ENCODE measurements at places on chromosomes 7 and 10.
A peak's percentile ranks its signal among the peaks of the same experiment; 100 is the strongest.

GRCh38 chr10:20427821-20428220 lies 469.3 kb downstream of the NEBL start:
- no peak for DNase-seq

DNA sequence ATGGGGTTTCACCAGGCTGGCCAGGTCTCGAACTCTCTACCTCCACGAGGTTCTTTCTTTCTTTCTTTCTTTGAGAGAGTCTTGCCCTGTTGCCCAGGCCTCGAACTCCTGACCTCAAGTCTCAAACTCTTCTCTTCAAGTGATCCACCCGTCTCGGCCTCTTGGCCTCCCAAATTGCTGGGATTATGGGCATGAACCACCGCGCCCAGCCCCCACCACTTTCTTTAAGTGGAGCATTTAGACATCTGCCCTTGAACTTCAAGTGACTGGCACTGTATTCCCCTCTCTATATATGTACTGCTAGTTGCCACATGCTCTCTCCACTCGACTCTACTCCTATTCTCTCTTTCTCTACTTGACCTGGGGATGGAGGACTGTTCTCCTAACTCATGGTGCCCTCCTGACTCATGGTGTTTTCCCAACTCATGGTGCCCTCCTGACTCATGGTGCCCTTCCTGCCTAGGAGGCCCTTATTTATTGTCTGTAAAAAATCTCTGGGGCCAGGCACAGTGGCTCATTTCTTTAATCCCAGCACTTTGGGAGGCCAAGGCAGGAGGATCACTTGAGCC lies 19.3 kb upstream of the ACHE start:
- DNase-seq: no peak

DNA sequence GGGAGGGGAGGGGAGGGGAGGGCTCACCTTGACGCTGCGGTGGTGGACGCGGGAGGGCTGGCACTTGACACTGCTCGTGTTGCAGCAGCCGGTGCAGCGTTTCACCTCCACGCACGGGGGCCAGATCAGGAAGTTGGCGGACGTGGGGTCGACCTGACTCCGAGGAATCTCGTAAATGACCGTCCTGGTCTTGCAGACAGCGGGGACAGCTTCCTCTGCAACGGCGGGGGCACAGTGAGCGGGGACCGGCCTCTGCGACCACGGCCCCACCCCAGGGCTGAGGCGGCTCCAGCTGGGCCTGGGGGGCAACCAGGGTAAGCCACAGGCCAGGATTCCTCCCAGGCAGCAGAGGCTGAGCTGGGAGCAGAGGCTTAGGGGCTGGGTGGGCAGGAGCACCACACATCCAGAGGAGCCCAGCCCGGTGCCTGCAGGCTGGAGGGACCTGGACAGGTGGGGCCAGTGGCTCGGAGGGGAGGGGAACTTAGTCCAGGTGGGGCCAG lies 8.8 kb downstream of the PDGFA start:
- DNase-seq: no peak

- no peak for DNase-seq
Measured at GRCh38 chr7:12601302-12601869, 30.9 kb downstream of the SCIN start.

GRCh38 chr10:28632584-28632945 lies 44.8 kb upstream of the BAMBI start:
- DNase-seq: no peak

DNA sequence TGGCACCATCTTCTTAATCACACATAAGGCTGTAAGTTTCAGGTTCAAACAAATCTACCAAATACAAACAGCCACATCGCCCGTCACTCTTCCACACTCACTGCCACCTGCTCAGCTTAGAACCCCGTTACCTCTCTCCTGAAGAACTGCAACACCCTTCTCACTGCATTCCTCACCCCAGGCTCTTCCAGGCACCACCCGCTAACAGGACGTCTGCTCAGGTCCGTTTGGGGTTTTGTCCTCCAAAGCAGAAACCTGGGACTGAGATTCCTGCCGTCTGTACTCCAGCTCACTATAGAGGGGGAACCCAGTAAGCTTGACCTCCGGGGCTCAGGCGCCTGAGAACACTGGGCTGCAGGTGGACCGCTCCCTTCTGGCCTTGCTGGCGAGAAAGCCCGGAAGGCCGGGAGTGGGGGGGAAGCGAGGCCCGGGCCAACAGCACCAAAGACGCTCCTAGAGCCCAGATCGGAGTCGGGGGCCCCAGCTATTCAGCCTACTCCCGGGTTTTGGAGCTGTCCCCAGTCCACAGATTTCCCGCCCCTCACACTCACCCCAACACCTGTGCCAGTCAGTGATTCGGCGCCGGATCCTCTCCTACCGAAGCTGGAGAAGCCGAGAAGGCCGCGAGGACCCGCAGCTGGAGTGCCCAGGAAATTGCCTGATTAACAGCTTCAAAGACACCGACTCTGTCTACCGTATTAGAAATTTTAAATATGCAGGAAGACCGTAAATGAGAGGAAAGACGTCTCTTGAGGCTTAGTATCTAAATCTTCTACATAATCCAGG lies at the start of gene AP3M1:
AP3M1 (minus strand) TSS at position 625 of the 786 bp plus-strand sequence. CDS start 12,449 bp downstream, outside the sequence.
- DNase-seq: no peak

DNA sequence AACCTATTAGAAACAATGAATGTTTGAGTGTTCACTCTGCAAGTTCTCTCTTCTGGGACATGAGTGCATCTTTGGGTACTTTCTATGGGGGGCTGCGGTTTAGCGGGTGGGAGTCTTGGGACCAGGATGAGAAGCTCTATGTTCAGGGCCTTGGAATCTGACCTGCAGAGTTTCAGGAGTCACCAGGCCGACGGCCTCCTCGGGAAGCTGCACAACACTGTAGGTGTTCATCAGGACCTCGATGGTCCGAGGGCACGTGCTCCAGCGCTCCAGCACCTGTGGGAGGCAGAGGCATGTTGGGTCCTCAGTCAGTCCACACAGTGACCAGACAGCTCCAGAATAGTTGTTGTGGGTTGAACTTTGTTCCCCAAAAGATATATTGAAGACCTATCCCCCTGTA lies 8.9 kb upstream of the GBX1 start:
- no peak for DNase-seq

- no peak for DNase-seq
Measured at GRCh38 chr10:90417029-90417428, 440.8 kb downstream of the HTR7 start.

DNA sequence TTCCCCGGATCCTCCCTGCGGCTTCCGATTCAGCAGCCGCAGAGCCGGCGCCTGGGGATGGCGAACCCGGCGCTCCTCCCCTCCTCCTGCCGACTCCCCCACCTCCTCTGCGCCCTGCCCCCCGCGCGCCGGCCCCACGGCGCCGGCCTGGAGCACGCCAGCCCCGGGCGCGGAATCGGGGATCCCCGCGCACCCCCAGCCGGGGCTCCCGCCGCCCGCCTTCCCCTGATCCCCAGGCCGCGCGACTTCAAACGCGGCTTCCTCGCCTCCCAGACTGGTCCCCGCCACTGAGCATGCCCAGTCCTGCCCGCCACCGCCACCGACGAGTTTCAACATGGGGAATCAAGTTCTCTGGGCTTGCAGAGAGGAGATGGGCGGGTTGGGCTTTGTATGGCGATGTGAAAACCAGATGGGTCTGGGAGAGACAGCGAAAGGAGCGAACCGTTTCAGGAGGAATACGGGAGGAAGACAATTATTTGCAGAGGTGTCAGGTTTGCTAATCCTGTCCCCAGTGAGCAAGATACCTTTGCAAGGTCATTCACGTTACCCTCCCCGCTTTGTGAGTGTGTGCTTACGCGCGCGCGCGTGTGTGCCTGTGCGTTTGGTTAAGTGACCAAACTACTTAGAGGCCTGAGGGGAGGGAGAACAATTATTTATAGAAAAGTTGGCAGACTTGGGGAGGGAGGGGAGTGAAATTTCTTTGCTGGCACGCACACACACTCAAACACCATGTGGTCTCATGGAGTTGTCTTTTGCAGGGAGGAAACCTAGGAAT lies at the start of gene PANK1:
PANK1 (minus strand) TSS at position 276 of the 775 bp plus-strand sequence. CDS start 351 bp downstream, outside the sequence.
- DNase-seq: peak; percentile 53

DNA sequence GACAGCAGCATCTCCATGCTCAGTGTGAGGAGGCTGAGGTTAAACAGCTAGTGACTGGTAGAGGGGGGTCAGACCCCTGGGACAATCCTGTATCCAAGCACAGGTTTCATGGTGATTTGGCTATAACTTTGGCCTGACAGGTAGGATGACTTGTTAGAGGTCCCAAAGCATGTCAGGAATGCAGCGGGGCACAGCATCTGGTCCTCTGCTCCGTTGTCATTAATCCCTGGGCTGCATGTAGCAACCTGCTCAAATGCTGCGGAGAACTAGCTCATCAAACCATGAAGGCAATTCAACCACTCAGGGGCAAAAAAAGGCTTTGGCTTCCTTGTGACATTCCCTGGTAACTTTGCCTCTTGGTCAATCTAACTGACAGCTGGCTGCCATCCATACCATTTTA lies 26.8 kb downstream of the WNT2 start:
- DNase-seq: no peak

- DNase-seq: no peak
Measured at GRCh38 chr10:846126-846685, 85.3 kb downstream of the LARP4B start.

DNA sequence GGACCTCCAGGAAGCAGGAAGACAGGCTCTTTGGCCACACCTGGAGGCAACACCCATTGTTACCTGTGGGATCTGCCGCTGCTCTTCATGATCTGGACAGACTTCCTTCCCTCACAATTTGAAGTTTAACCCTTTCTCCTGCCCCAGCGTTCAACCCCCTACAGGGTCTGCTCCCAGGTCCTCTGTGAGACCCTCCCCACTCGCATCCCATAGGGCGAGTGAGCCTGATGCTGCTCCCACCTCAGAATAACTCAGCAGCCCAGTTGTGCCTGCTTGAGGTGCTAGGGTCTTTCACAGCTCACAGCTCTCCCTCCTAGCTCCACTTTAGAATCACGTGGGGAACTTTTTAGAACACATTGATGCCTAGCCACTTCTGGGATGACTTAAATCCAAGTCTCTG lies 61.8 kb upstream of the C10orf90 start:
- no peak for DNase-seq

GRCh38 chr10:34299105-34299611 lies 515.9 kb downstream of the PARD3 start:
- DNase-seq: no peak

DNA sequence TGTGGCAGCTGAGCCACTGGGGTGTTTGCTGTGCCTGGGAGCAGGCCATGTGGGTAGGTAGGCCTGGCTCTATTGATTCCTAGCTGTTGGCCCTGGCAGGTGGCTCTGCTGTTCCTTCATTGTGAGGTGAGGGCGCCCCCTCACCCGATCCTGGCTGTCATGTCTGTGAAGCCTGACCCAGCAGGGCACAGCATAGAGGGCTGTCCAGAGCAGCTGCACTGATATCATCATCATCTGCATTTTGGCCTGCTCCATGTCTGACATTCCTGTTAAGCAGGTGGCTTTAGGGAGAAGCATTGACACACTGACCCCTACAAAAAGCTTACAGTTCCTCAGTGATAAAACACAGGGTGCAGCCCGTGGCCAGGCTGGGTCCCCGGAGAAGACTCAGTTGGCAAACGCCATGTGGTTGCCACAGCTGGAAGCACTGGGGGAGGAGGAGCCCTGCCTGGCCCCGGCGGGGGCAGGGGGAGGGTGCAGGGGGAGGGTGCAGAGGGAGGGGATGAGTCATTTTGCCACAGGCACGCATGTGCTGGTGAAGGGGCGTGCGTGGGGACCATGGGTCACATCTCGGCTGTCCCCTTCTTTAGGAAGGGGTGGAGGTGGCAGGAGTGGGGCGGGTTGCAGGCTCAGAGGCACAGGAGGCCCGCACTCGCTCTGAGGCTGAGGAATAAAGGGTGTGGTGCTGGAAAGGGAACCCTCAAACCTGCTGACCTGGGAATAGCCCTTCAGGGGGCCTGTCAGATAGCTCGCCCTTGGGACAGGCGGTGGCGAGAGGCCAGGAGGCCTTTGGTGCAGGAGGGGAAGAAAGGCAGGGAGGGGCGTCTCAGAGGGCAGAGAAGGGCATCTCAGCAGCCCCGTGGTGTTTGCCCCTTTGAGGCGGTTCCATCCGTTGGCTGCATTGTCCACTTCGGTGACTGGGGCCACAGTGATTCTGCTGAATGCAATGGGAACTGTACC lies 31.6 kb downstream of the IKZF1 start:
- peak; percentile 88 for DNase-seq

DNA sequence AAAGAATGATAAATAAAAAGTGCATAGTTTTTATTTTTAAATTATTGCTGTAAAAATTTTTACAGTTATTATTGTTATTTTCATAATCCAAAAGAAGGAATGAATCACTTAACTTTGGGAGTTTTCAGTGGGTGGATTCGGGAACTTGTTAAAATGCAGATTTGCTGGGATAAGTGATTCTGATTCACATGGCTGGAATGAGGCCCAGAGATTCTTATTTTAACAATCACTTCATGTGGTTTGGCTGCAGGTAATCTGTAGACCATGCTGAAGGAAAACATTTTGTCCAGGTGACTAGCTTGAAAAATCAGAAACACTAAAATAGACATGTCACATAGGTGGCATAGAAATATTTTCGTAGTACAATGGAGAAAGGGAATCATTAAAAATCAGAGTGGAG lies 13.9 kb downstream of the CROT start:
- no peak for DNase-seq

DNA sequence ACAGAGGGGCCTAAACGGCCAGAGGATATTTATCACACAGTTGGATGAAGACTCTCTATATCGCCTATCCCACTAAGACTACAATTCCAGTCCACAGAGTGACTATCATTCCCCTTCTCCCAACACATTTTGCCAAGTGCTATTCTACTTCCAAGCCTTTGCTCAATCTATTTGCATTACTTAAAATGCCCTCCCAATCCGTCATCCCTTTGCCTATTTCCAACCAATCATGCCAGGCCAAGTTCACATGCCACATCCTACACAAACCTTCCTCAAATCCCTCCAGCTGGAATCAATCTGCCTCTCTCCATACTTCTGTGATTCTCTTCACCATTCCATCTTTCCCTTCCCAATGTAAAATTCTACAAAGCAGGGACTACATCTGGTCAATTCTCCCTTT lies 38.2 kb downstream of the SMURF1 start:
- no peak for DNase-seq

GRCh38 chr10:75019370-75019769 lies 92.1 kb upstream of the SAMD8 start:
- DNase-seq: peak; percentile 25

GRCh38 chr10:60964257-60965235 lies 20.6 kb upstream of the RHOBTB1 start:
- DNase-seq: peak; percentile 26

GRCh38 chr10:133166828-133167692 lies 7.0 kb downstream of the KNDC1 start:
- no peak for DNase-seq

DNA sequence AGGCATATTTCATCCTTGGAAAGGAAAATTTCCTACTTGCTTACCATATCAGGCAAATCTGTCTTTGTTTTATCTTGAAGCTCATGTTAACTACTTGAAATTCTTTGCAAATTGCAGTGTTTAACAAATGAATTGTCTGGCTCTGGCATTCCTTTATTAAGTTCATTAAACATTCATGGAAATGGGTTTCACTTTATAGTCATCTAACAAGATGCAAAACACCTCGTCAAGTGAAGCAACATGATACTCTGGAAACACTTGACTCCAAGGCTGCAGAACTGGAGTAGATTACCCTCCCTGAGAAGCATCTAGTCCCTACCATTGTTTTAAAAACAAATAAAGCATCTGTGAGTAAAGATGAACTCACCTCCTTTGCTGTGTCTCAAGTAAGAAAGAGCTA lies 1086.9 kb downstream of the NRG3 start:
- DNase-seq: no peak

All from CD4-positive, alpha-beta T cell treated with Interleukin-6 at 100 ng/mL for 8 hours (primary cell).